ENCODE measurements at places on chromosomes 2 and 18.

DNA sequence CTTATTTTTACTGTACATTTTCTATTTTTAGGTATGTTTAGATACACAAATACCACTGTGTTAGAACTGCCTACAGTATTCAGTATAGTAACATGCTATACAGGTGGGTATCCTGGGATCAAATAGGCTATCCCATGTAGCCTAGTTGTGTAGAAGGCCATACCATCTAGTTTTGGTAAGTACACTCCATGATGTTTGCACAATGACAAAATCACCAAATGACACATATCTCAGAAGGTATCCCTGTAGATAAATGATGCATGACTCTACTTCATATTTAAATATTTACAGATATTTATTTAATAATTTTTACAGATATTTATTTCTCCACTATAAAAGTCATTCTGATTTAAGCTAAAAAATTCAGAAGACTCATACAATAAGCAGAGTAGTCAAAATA is 233.8 kb upstream of the OSR1 start:
- no peak for DNase-seq

DNA sequence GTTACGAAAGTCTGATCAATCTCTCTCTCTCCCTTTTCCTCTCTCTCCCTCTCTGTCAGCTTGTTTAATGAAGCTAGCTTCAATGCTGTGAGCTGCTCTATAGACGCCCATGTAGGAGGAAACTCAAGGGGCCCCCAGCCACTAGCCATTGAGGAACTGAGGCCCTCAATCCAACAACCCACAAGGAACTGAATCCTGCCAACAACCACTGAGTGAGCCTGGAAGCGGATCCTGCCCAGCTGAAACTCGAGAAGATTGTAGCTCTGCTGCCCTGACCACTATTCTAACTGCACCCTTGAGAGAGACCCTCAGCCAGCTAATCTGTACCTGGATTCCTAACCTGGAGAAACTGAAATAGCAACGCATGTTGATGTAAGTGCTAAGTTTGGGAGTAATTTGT is 129.2 kb downstream of the BCL11A start:
- DNase-seq: no peak

- peak; percentile 80 for DNase-seq
Measured at GRCh38 chr18:59881728-59882656, 17.8 kb upstream of the PMAIP1 start.

DNA sequence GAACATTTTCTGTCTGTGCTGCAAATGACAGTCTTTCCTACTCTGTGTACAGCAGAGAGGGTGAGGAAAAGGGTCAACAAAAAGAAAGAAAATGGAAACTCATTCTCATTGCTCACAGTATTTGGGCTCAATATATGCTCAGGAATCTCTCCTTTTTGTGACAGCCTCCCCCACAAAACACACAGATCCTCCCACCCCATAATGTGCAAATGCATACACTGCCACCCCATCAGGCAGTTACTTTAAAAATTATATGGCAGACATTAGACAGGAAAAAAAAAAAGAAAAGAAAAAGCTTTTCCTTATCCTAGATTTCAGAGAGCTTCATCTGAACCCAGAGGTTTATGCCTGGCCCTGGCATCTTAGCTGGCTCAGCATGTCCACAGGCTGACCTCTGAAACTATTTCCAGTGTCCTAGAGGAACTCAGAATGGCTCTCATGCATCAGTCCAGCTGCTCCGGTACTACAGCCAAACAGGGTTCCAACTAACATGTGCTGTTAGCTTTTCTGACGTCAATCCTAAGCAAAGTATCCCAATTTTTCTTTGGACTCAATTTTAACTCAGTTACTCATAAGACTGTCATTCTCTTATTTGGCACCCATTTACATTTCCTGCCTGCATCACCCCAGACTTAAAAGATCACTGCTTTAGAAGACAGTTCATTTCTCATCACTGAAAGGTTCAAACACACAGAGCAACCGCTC is 105.9 kb downstream of the RBMS1 start:
- DNase-seq: peak; percentile 93

DNA sequence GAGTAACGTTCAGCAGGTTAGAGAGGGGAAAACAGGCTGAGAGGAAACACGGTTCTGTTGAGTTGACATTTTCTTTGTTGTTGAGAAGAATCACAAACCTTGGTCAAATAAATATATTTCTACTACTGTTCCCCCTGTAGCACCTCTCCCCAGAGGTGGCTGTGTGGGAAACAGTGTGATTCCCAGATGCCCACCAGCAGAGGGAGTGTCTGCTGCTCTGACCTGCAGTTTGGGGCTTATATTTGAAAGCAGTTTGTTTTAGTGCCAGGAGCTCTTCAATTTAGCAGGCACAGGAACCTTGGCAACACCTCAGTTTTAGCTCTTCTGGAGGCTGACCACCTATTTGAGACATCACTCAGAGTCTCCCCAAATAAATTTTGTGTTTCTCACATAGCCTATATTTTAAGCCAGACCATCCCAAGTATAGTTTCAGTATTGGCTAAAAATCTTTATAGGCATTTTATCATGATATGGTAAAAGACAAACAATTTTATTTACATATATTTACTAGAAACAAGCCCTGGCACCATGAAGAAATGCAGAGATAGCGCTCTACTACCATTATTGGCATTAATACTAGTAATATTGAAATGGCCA is 75.7 kb downstream of the PIK3C3 start:
- DNase-seq: no peak

DNA sequence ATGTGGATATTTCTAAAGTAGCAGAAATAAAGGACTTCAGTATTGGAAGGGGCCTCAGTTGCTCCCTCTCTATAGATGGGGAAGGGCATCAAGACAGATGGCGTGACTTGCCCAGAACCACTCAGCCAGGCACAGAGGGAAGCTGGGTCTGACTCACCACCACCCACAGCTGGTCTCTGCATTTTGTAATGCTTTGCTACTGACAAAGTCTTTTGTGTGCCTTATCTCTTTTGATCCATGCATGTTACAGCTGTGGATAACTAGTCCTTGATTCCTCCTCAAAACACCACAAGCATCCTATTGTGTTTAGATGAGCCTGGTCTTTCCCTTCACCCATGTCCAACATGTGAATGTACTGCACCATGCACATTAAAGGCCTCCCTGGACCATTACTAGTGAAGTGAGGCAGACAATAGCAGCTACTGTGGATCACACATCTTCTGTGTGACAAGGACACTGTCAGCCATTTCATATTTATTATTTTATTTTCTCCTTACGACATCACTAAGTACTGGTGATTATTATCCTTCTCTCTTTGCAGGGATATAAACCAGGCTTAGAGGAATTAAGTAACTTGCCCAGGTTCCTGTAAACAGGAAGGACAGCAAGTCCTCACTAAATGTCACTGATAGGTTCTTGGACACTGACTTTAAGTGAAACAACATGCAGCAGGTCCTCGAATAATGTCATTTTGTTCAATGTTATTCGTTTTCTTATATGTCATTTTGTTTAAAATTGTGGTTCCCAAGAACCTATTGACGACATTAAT is 29.6 kb upstream of the IL37 start:
- DNase-seq: peak; percentile 35

- no peak for DNase-seq
Measured at GRCh38 chr2:182610231-182610630, 105.8 kb upstream of the DNAJC10 start.

GRCh38 chr2:176848844-176849243 is 363.8 kb upstream of the HNRNPA3 start:
- no peak for DNase-seq

DNA sequence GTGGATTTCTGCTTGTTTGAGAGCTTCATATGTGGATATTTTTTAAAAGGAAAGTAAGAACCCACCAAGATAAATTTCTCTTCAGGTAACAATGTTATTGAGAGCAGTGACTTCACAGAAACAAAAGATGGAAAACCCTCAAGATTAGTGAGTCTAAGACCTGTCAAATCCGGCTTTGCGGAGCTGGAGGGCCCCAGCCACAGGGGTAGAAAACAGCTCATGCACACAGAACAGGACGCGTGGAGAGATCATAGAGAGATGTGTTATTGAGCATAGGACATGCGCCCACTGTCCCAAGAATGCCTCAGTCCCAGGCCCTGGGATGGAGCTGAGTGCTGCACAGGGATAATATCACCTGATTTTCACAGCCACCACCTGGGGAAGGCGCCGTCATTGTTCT is 21.3 kb downstream of the EDAR start:
- no peak for DNase-seq

DNA sequence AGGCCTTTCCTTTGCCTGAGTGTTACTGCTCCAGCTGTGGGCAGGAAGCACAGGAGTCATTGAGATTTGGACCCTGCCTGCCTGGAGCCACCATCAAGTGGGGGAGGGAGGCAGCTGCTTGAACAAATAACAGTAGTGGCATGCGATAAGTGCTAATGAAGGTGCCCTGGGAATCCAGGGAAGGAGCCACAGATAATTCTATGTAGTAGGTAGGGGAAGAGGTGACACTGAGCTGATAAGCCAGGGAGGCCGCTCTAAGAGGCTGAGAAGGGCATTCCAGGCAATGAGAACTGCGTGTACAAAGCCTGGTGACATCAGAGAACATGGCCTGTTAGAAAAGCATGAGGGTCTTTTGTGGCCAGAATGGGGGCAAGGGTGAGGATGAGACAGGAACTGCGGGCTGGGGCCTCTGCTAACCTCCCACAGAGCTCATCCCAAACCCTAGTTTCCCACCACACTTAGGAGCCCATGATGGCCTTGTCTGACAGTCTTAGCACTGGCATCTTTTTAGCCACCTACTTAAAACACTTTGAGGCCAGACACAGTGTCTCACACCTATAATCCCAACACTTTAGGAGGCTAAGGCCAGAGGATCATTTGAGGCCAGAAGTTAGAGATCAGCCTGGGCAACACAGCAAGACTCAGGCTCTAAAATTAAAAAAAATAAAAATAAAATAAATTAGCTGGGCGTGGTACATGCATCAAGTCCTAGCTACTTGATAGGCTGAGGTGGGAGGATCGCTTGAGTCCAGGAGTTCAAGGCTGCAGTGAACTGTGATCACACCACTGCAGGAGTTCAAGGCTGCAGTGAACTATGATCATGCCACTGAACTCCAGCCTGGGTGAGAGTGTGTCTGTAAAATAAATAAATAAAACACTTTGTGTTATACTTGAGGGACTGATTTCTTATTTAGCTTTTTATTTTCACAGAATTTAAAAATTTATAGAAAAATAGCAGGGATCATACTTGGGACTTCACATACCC is 58.9 kb downstream of the TET3 start:
- DNase-seq: no peak

GRCh38 chr2:72117718-72118117 is 29.9 kb downstream of the CYP26B1 start:
- DNase-seq: no peak

DNA sequence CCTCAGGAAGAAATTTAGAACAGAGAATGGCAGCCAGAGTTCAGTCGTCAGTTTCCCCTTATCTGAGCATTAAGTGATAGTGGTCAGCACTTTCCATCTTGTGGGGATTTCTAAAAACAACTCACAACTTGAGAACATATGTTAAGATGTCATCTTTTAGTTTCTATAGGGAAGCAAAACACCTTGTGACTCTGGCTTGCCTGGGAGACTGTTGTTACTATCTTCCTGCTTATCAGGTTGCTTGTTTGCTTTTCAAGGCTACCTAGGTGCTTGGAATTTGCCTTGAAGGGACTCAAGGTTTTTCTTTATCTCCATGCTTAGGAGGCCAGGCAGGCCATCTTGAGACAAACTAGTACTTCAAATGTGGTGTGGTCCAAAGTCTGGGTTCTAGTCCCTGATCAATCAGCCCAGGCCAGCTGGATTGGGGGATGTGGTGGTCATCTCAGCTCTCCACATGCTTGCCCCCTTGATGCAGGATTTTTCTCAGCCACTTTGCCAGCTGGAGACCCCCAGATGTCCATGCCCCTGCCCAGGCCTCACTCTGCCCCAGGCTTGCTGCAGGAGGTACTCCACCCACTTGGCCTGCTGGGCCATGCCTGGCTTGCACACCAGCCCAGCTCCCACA is 125.9 kb downstream of the LYPD1 start:
- DNase-seq: no peak

GRCh38 chr18:74610860-74611259 is 13.2 kb downstream of the ZNF407 start:
- no peak for DNase-seq

GRCh38 chr2:192194866-192195547 is at the start of gene TMEFF2:
TSS of gene TMEFF2 (minus strand) at chr2:192194933. CDS start at chr2:192194524, 409 bp downstream.
- peak; percentile 83 for DNase-seq

GRCh38 chr2:4135765-4136164 is 432.4 kb downstream of the DCDC2C start:
- no peak for DNase-seq

- DNase-seq: no peak
Measured at GRCh38 chr2:15432642-15433256, 128.4 kb downstream of the NBAS start.

DNA sequence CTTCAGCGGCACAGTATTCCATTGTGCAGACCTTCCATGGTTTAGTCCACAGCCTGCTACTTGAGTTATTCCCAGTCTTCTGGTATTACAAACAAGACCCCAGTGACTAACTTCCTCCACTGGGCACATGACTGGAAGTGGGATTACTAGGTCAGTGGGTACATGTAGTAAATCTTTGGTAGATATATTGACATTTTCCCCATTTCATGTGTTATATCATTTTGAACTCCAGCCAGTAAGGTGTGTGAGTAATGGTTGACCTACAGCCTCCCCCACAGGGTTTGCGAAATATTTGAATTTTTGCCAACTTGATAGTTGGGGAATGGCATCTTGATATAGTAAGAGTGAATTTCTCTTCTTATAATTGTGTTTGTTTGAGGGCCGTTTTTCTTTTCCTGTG is 58.8 kb downstream of the RNF144A start:
- no peak for DNase-seq

All from astrocyte of the cerebellum (primary cell).